ENCODE measurements at places on chromosomes 2 and 18. TPM values are rescaled to one million over a fixed set of nuclear protein-coding genes. Genes with fewer than 3 reads are reported as not detected.
A peak's percentile ranks its signal among the peaks of the same experiment; 100 is the strongest.

DNA sequence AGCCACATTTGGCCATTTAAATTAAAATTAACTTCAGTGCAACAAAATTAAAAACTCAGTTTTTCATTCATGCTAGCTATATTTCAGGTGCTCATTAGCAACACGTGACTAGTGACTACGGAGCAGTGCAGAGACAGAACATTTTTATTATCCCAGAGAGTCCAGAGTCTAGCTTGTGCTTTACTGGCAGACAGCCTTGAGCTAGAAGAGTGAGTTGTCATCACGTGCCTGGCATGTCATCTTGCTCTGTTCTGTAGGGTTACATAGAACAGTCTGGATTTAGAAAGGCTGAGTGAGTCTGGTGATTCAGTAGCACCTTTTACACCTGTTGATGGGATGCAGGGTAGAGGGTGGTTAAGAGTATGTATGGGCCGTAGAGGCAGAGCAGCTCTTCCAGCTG lies 136.9 kb upstream of the IL1R2 start:
- no peak for DNase-seq

DNA sequence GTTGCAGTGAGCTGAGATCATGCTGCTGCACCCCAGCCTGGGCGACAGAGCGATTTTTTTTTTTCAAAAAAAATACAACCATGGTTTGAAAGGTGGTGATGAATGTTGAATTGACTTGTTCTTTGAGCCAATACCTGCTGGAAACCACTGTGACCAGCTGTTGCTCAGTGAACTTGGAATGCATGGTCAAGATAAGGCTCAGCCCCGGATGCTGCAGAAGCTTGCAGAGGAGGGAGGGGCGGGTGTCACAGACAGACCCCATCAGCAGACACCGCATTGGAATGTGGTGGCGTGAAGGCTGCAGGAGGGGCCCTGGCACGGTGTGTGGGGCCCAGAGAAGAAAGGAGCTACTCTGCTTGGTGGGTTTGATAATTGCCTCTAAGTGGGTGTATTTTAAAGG lies 91.6 kb downstream of the ITGB1BP1 start:
- DNase-seq, result no peak

GRCh38 chr2:215461836-215462532 lies 26.1 kb upstream of the FN1 start:
- no peak for DNase-seq

DNA sequence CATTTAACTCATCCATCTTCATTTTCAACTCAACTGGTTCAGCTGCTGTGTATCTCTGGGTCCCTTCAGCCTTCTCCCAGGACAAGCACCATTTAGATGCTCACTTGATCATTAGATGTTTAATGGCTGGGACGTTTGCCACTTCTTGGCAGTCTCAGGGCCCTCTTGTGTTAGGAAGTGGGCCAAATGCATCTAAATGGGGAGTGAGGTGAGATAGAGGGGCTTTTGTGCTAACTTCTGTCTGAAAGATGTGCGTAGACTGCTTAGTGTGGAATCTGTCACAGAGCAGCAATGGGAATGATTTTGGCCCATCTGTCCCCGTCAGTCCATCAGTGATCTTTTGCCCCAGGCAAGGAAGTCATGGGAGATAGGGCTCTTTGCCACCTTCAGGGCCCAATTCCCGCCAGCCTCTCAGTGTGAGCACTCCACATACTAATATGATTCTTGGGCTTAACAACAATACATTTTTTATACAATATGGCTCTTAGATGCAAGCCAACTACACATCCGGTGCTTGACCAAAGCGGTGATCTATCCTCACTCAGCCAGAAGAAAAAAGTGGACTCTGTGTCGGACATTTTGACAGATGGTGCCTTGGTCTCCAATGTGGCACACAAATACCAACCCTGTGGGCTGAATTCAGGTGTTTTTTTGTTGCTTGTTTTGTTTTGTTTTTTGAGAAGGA lies 95.7 kb upstream of the EPC2 start:
- no peak for DNase-seq

DNA sequence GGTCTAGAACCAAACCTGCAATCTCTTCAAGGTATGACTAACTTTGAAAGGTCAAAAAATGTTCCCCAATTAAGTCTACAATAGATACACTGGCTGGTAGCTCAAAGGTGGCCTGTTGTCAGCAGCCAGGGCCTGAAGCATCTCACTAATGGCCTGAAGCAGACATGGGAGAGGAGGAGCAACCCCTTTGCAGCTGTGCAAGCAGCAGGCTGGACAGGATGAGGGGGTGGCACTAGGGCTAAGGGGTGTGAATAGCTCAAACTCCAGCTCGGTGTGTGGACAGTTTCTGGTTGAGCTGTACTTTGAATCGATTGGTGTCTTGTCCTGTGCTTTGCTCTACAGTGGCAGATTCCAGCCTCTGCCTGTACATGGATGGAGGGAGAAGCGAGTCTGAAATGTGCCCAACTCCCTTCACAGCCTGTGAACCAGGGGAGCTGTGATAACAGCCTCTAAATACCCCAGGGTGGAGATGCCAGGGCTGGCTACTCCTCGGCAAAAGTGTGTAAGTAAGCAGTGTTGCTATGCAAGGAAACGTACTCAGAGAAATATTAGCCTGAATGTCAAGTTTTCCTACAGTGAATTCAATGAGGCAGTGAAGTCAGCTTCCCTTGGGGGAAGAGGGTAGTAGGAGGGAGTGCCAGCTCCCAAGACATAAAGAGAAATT lies 34.7 kb upstream of the DTNB start:
- no peak for DNase-seq

DNA sequence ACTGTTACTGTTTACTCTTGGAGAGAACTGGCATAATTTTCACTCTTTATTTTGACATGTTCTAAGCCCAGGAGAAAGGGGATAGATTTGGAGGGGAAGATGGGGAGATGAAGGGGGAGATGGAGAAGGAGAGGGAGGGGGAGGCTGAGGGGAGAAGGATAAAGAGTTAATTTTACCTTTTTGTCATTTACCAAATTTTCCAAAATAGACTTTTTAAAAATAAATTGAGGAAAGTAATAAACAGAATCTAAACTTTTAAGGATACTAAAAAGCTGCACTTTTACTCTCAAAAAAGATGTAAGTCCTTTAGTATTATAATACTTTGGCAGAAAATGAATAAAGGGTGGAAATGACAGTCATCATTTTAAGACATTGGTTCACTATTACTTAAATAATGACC lies 12.3 kb downstream of the MMADHC start:
- no peak for DNase-seq

GRCh38 chr2:37809525-37809924 lies 115.6 kb upstream of the RMDN2 start:
- DNase-seq, result no peak

DNA sequence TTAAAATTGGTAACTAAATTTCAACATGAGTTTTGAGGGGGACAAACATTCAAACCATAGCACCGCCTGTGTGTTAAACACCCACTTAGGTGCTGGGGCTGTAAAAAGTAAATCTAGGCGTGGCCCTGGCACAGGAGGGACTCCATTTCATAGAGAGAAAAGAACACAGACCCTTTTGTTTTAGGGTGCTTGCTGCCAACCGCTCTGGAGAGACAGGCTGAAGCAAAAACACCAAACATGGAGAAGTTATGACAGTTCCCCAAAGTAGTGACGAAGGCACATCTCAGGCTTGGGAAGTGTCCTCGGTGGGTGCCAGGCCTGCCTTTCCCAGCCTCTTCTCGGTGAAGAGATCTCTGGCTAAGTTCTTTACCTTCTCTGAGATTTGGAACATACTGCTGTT lies 5.1 kb downstream of the ACTG2 start:
- DNase-seq, result no peak

DNA sequence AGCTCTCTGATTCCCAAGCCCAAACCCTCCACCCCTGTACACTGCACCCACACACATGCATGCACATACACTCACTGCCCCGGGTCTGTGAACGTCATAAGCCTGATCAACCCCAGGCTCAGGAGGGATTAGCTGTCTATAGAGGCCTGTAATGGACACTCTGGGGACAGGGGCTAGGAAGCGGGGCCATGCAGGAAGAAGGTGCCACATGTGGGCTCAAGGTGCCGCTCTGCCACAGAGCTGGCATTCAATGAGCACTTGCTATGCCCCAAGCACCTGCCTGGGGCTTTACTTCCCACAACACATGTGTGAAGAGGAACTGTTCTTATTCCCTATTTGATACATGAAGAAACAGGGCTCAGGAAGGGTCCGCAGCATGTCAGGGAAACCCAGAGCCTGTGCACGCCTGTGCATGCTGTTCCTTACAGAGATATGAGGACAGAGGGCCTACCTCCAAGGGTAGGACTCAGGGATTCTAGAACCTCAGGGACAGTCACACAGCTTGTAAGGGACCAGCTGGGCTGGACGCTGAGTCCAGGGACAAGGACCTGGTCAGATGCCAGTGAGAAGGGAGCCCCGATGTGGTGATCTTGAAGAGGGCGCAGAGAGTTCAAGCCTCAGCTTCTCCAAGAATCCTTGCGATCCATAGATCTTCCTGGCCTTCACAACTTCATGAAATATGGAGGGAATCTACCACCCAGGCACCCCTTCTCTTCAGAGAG lies 5.0 kb downstream of the BIN1 start:
- no peak for DNase-seq

DNA sequence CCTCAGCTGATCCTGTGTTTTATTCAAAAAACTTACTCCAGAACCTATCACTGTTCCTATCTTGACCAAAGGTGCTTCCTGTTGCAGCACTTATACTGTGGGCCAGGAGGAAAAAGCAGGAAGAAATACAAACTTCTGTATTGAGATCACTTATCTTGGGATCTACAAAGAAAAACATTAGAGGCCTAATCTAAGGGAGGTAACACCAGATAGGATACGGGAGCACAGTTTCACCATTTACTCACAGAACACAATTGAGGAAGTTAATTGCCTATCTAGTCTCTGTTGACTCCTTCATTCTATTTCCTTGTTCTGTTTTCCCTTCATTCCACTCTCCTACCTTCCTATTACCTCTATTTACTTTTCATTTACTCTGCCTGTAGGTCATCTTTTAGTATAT lies 287.2 kb upstream of the LINC00305 start:
- no peak for DNase-seq

DNA sequence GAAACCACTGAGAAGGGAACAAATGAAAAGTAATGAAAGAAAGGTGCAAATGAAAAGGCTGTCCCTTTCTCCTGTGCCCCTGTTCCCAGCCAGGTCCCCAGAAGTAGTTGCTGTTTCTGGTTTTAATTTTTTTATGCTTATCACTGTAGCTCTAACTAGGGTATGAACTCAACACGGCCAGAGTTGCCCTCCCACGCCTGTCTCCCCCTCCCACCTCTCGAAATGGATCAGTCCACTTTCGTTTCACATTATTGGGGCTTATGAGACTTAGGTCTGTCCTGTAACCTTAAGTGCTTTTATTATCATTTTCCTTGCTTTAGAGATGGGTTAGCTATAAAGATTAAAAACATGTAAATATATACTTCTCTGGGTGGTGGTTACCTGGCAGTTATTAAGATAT lies 8.6 kb downstream of the RBFA start:
- no peak for DNase-seq

DNA sequence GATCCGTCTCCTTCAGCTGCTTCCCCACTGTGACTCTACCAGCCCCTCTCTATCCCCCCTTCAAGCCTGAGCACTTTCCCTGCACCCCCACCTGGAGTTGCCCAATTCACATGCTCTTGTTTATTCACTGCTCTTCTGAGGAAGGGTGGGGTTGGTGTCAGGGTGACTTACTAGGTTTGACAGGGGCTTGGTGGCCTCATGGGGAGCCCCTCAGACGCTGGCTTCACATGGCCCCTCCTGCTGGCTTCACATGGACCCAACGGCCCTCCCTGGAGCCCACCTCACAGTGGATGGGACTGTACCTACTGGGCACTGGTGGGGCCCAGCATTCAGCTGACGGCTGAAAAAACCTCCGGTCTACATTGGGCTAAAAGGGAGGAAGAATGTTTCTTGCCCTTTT lies 16.7 kb upstream of the MRPL33 start:
- DNase-seq, result no peak

DNA sequence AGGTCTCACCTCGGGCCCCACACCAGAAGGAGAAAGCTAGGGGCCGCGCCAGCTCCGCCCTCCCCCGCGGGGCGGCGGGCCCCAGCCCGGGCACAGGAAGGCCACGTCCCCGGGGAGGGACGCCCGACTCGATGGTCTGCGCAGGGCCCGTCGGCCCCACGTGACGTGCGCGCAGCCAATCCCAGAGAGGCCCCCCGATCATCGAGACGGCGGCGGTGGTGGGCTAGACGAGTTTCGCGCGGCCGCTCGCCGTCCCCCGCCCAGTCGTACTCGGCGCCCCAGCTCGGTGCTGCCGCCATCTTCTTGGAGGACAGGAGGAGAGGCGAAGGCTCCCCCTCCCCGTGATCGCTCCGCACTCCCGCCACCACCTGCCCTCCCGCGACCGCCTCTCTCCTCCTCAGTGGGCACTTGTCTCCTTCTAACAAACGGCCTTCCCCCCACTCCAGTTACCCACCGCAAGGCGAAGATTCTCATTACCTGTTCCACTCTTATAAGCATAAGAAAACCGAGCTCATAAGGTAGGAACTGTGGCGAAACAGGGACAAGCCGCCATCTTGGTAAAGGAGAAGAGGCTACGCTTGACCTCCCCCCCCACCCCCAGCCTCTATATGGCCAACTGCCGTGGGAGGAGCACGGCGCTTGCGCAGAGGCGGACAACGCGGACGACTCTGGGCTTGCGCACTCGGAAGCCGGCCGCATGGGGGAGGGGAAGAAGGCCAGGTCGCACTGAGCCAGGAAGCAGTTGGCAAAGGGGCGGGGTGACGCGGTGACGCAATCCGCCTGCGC lies at the start of gene HDLBP:
Gene HDLBP (minus strand): TSS at position 580 of the 786 bp plus-strand sequence. CDS start 48,803 bp downstream, outside the sequence.
- DNase-seq, result peak; percentile 100

DNA sequence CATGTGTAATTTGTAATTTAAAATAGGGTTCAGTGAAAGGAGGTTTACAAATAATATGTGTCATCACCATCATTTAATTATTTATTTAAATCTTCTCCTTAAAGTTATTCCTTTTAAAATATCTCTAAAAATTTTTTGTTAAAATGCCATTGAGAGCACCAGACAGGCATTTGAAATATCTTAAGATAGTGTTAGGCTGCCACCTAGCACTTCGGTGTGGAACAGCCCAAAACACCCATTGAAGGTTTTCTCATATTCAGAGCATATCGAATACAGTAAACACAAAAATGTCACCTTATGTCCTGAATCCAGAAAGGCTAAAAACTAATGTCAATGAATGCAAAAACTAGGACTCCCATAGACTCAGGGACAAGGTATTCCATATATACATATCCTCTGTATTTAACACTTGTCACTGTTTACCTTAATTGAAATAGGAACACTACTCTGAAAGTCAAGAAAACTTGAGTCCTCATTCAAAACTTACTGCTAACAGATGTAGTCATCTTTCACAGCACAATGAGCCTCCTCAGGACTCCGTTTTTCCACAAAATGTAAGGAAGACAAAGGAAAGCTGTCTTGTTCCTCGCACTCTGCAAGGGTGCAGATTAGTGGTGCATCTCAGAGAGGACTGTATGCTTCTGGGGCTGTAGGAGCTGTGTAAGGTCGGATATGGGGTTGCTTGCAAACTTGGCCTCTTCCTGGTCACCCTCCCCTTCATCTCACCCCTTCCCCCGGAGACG lies 329.5 kb downstream of the PAX3 start:
- peak; percentile 38 for DNase-seq

- DNase-seq, result no peak
Measured at GRCh38 chr2:96114903-96115581, 1.3 kb downstream of the ADRA2B start.

GRCh38 chr2:160584972-160585494 lies 91.4 kb upstream of the RBMS1 start:
- no peak for DNase-seq

Gene GALNT13
- 1.5 TPM for polyA plus RNA-seq

Gene HAAO
- polyA plus RNA-seq, result 53.6 TPM

Gene TLX2
- polyA plus RNA-seq, result 0.06 TPM

Gene ADCYAP1
- 0.18 TPM for polyA plus RNA-seq

Gene KLHL29
- polyA plus RNA-seq, result 15.2 TPM
